ACHN (cell line): ENCODE measurements at places on chromosomes 5 and 9.

- no peak for DNase-seq
Observed at GRCh38 chr5:6736524-6737042, 23.4 kb downstream of the TENT4A start.

DNA sequence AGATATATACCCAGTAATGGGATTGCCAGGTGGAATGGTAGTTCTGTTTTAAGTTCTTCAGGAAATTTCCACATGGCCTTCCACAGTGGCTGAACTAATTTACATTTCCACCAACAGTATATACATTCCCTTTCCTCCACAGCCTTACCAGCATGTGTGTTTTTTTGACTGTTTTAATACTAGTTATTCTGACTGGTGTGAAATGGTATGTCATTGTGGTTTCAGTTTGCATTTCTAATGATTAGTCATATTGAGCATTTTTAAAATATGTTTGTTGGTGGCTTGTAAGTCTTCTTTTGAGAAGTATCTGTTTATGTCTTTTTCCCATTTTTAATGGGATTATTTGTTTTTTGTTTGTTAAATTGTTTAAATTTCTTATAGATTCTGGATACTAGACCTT lies 208.9 kb downstream of the CFAP90 start:
- no peak for DNase-seq

GRCh38 chr5:88888848-88889188 lies 5.8 kb upstream of the MEF2C start:
- no peak for DNase-seq

GRCh38 chr5:145855763-145856267 lies 17.0 kb downstream of the GRXCR2 start:
- DNase-seq, result no peak

DNA sequence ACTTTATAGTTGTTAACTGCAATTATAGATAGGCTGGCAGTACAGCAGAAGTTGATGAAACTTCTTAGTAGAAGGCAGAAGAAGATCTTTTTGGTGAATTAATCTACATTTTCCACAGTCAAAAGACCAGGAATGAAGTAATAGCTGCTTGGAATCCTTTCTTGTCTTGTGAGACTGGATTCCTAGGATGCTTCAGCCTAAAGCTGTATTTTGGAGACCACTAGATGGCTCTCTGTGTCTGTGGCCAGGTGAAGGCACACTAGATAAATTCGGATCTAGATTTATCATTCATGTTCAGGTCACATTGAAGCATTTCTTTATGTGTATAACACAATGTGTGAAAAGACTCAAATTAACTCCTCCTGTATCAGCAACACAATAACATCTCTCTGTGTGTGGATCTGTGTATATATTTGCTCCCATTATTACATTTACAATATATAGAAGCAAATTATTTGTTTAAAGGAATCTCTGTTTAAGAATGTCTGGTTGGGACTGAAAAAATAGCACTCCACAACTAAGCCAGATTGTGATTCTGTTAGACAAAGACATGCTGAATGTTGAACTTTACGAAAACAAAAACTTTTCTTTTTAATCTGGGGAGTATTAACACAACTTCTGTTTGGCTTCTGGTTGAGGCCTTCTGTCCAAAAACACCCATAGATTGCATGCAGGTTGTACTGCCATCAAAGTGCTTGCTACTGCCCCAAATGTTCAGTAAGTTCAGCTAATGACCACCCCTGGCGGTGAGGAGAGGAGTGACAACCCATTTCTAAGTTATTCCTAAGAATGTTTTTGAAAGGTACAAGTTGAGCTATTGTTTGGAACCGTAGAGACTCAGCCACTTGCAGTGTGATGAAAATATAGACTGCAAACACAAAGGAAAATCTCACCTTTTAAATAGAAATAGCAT lies 10.6 kb downstream of the GRIN3A start:
- peak; percentile 34 for DNase-seq

DNA sequence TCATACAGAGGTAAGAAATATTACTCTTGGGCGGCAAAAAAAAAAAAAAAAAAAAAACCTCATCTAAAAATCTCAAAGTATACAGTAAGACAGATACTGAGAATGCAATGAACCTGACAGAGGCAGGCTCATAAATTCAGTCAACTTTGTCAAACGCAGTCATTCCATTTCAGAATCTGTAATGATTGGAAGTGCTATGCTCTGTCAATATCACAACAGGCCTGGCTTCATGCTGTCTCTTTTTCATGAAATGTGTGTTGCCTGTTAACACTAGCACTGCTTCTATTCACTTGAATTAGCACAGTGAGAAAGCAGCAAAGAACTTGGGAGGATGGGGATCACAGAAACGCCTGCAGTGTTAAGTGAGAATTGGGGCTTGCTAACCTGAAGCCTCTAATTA lies 200.3 kb upstream of the EFNA5 start:
- no peak for DNase-seq

DNA sequence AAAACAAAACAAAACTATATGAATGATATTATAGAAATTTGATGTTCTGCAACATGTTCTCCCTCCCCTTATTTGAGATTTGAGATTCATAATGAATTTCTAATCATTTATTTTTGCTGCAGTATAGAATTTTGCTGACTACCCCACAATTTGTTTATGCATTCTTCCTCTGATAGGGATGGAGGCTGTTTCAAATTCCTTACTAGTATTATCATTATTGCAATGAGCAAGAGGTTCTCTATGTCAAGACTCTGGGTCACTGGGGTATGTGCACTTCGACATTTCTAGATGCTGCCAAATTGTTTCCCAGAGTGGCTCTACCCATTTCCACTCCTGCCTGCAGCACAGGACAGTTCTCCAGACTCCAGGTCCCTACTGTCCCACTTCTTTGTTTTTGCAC lies 54.9 kb upstream of the DAB2IP start:
- no peak for DNase-seq

GRCh38 chr9:91515074-91515687 lies 91.5 kb upstream of the NFIL3 start:
- peak; percentile 27 for DNase-seq

DNA sequence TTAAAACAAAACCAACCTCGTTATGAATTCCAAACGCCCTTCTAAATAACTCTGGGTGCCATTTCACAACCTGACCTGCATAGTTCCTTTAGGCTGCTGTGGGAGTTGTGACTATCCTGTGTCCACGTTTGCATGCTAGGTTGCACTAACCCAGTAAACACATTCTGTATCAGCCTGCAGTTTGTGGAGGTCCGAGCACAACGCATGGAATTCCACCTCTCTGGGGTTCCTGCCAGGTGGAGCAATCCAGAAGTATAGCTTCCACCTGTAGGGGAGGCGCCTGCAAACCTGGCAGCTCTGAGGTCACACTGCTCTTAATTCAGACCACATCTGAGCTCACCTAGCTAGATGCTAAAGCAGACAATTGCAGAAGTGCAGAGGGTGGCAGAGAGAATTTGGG lies 57.2 kb downstream of the MARCHF3 start:
- no peak for DNase-seq

GRCh38 chr5:5298841-5299541 lies 123.5 kb upstream of the ICE1 start:
- DNase-seq, result no peak

GRCh38 chr9:130226112-130226511 lies 39.4 kb upstream of the HMCN2 start:
- DNase-seq, result no peak

DNA sequence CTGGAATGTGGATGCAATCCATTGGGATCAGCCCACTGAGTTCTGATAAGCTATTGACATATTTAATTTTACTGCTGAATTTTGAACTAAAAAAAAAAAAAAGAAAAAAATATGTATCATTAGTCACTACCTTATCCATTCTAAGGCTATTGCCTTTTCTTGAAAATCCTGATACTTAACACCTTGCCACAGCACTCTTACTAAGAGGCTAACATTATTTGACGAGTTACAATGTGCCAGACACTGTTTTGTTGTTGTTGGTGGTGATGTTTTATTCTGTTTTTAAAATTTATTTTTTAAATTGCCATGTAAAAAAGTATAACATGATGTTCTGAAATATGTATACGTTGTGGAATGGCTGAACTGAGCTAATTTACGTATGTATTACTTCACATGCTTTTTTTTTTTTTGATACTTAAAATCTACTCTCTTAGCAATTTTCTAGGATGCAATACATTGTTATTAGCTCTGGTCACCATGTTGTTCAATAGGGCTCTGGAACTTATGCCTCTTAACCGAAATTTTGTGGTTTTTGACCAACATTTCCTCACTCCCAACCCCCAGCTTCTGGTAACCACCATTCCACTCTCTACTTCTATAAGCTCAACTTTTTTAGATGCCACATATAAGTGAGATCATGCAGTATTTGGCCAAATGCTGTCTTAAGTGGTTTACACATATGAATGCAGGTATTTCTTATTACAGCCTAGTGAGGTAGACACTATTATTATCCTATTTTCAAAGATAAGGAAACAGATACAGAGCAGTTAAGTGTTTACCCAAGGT lies 134.8 kb upstream of the PCA3 start:
- DNase-seq, result no peak

DNA sequence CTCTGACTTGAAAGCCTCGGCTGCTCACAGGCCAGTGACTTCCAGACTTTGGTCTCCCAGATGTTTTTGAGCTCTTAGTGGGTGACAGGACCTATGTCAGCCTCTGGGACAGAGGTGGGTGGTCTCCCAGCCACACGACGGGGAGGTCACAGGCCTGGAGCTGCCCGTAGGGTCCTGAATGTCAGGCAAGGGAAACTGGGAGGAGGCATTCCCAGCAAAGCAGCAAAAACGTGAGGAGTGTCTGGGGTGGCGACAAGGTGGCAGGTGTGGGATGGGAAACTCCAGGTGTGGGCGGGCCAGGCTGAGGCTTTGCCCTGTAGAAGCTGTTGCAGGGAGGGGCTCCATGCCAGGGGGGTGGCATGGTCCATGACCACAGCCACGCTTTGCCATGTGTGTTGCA lies 110.5 kb downstream of the CACNA1B start:
- no peak for DNase-seq

DNA sequence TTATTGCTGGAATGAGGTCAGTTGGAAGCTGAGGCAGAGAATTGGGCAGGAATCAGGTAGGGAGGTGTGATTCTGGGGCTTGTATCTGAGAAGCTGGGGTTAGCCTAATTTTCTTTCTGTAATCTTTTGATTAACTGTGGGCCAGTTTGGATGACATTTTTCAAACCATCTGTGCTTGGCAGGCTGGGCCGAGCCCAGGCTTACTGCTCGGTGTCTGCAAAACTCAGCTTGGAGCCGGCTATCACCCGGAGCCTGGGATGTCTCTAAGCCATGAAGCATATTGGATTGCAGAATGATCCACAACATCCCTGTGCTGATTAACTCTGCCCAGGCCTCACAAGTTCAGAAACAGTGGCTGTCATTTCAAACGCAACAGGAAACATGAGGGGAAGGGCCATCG lies 26.5 kb downstream of the KCNMB1 start:
- no peak for DNase-seq

DNA sequence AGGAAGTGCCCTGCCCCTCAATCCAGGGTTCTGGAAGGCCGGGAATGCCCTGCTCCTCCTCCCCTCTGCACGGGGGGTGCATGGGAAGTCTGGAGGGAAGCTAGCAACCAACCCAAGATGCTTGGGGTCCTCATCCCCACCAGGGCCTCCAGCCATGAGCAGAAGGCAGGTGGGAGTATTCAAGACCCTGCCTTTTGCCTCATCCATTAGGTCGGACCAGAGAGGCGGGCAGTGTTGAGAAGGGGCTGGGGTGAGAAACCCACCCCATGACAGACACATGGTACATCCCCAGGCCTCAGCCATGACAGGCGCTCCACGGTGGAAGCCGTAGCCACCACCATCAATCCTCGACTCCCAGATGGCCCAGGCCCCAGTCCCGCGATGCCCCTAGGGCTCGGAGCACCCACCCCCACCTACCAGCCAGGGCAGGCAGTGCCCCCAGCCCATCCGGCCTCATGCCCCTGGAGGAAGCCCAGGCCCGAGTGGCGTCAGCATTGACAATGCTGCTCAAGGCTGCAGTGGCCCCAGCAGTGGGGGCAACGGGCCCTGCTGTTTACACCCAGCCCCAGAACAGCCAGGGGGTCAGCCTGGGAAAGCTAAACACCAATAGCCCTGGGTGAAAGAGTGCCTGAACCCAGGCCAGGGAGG lies 8.6 kb downstream of the NR5A1 start:
- no peak for DNase-seq

- DNase-seq, result peak; percentile 53
Observed at GRCh38 chr9:120742951-120743416, 28.7 kb upstream of the MEGF9 start.

DNA sequence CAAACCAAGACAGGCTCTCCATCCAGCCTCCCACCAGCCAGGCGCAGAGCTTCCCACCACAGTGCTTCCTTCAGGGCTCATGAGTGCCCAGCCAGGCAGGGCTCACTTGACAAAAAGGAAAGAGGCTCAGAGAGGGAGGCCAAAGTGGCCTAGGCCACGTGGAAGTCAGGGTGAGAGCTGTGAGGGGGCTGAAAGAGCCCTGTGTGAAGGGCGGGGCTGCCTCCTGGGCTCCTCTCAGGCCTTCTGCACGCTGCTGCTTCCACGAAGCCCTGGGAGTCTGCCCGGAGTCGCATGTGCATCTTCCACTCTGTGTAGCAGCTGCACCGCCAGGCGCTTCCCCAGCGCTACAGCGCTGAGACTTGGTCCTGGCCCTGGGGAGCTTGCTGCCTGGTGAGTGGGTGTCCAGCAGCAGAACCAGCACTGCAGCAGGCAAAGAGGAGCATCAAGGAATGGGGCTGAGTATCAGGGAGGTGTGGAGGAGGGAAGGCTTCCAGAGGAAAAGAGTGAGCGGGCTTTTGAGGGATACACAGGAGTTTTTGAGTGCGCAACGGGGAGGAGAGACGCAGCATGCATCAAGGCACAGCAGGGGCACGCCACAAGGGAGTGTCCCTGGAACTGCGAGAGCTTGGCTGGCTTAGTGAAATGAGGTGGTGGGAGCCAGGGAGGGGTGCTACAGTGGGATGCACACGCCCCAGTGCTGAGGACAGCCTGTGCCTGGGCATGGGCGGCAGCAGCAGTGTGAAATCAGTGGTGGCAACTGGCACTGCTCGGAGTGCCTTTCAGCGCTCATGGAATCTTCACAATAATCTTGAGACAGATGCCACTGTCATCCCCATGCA lies 178.0 kb downstream of the GAPVD1 start:
- DNase-seq, result no peak

DNA sequence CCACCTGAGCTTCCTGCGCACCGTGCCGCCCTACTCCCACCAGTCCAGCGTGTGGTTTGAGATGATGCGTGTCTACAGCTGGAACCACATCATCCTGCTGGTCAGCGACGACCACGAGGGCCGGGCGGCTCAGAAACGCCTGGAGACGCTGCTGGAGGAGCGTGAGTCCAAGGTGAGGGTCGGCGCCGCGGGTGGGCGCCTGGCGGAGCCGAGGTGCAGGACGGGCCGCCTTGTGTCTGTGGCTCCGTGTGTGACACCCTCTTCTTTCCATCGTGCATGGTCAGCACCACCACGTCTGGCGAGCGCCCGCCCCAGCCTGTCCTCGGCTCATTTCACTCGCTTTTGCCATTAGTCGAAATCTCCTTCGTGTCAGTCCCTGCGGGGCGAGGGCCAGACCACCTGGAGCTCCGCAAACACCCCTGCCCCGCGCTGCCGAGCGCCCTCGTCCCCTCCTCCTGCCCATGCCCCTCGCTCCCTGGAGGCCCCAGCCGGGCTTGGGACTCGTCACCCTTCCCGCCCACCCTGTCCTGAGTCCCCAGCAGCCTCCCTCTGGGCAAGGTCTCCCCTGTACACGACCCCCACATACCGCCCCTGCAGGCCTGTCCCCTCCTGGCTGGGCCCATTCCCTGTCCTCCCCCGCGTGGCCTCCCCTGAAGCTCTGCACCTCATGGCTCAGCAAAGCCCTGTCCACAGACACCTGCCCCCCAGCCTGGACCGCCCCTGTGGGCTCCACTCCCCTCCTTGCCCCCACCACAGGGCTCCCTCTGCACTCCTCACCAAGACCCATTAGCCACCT lies 7.0 kb downstream of the GRIN1 start:
- DNase-seq, result no peak

GRCh38 chr5:65760504-65761275 lies 38.7 kb downstream of the NLN start:
- DNase-seq, result no peak
